NCI-H82 (cell line): ENCODE measurements at places on chromosomes 4 and X.

- DNase-seq = no peak
Measured at GRCh38 chr4:67130411-67130810, 414.9 kb downstream of the CENPC start.

GRCh38 chr4:184751585-184751956 is 17.7 kb upstream of the CENPU start:
- no peak for DNase-seq

DNA sequence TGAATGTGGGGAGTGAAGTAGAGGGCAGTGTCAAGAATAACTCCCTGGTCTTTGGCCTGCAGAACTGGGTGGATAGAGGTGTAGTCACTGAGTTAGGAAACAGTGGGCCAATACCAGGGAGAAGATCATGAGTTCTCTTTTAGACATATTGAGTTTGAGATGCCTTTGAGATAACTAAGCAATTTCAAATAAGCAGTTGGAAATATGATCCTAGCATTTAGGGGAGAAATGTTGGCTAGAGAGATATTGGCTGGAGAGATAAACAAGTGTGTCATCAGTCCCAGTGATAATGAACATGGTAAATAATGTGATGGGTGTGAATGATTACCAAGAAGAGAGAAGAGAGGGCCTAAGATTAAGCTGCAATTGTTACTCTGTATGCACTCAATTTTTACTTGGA is 95.3 kb upstream of the HPRT1 start:
- DNase-seq = no peak

GRCh38 chr4:105541420-105541819 is 11.0 kb upstream of the ARHGEF38 start:
- no peak for DNase-seq

GRCh38 chr4:38086151-38086848 is 126.1 kb downstream of the PTTG2 start:
- DNase-seq = no peak

DNA sequence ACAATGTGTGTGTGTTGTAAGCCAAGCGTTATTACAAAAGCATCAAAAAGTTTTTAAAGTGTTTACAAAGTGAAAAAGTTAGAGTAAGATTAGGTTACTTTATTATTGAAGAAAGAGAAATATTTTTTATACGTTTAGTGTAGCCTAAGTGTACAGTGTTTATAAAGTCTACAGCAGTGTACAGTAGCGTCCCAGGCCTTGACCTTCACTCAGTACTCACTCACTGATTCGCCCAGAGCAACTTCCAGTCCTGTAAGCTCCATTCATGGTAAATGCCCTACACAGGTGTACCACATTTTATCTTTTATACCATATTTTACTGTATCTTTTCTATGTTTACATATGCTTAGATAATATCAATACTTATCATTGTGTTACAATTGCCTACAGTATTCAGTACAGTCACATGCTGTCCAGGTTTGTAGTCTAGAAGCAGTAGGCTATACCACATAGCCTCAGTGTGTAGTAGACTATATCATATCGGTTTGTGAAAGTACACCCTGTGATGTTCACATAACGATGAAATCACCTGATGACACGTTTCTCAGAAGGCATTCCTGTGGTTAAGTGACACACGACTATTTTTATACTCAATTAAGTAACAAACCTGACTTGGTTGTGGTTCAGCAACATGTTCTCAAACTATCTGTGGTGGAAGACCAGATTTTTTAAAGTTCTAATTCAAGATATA is 152.0 kb upstream of the EDNRA start:
- DNase-seq = no peak

DNA sequence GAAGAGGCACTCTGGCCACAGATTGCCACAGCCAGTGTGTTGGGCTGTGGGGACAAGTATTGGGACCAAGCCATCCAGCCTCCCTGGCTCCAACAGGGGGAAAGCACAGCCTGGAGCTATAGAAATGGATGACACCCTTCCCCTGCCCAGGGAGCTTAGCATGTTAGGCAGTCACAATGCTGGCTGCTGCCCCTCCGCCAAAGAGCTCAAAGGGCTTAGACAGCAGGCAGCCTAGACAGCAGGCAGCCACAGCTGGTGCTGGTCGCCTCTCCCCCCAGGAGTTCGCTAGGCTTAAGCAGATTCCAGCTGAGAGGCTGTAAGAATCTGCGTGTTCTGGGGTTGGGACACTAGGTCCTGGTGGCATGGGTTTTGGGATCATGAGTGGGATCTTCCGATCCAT is 94.5 kb upstream of the MXRA5 start:
- DNase-seq = peak; percentile 81

DNA sequence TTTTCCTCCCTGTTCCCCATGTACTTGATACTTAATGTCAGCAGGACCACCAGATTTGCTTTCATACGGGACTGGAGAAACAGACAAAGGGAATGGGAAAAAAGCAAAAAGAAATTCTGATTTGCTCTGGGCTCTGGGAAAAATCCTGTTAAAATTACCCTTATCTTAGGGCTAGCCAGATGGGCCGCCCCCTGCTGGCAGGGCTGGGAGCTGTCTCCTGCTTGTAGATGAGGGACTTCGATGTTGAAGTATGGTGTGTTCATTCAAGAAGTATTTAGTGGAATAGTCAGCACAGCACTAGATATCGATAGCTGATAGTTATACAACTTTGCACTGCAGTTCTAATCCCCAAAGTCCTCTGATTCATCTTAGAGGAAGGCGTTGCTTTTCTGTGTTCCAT is 45.8 kb downstream of the BCORL1 start:
- peak; percentile 48 for DNase-seq

DNA sequence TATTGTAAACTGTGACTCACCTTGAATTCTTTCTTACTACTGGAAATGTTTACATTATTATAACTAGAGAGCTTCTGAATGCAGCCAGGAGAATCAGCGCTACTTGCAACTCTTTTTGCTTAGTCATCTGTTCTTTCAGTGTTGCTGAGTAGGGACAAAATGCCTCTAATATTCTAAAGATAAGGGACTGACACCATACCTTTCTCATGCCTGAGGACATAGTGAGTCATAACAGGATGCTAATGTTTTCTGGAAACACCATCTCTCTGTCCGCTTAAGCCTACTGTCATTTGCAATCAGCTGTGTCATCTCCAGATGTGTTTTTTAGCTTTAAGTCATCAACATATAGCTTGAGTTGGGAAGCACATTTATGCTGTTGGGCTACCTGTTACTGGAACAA is 108.3 kb downstream of the QRFPR start:
- DNase-seq = no peak
